ENCODE measurements at places on chromosomes 2 and 18.

DNA sequence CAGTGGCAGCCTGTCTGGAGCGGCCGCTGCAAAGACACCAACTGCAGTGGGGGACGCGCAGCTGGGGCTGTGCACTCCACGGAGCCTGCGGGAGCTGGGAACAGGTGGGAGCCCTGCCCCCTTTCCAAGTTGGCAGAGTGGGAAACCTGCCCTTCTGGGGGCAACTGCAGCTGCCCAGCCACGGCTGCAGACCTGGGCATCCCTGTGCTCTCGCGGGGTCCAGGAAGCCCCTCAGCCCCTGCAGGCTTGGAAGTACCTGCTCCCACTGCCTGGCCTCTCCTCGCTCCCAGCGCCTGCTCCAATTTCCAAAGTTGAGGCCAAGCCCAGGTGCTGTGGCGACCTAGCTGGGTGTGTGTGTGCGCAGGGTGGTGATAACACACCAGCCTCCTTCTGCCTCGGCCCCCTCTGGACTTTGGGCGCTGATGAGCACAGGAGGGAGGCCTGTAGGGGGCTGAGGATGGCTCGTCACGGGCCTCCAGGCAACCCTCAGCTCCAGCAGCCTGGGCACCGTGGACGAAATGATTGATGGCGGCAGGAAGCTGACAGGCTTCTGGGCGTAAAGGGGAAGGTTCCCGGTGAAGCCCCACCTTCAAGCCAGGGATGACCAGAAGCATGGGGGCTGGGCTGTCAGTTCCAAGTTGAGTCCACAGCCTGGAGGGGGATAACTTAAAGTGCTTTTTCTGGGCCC lies 76.9 kb downstream of the PTPN4 start:
- no peak for DNase-seq

DNA sequence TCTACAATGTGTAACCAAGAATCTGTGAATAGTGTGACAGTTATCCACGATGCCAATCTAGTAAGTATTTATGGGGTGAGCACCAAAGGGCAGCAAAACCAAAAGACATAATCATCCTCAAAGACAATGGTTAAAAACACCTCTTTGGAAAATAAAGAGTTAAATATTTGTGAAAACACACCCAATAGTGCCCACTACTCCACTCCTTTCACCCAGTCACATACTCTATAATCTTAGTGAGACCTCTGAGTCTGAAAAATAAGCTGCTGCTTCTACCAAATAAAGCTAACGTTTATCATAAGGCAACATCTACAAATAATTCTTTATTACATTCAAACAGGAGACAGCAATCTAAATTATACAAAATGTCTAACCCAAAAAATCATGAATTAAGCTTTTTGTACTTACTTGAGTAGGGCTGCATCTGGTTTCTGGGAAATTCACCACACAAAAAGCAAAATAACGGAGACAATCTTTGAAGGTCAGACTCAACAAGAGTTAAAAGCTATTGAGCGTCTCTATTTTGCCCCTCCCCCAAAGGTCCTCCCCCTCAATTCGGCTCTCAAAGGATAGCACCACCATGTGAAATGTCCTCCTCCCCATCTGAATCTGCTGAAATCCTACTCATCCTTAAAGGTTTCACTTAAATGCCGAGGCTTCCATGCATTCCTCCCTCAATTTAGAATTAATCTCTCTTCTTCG lies 2.0 kb downstream of the RAPH1 start:
- peak; percentile 55 for DNase-seq

- no peak for DNase-seq
Observed at GRCh38 chr2:168552450-168552856, 96.4 kb downstream of the CERS6 start.

GRCh38 chr18:21525916-21526315 lies 74.6 kb downstream of the ESCO1 start:
- no peak for DNase-seq

DNA sequence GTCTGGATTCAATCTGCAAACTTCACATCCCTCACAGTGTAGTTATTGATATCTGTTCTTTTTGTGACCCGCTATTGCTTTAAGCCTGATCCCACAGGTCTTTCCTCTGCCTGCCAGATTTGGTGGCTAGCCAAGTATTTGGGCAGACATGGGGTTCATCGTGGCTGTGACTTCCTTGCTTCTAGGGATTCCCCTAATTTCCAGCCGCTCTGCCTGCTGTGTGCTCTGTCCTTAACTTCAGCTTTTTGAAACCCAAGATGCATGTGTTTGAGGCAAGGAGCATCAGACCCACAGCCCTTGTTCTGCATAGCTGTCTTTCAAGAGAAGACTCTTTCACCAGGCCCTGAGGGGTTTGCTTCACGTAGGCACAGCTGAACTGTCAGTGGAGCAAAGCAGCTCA lies 54.2 kb downstream of the NCAPH start:
- DNase-seq = no peak

GRCh38 chr18:39558658-39559057 lies 1993.1 kb upstream of the CELF4 start:
- DNase-seq = no peak

GRCh38 chr2:164746713-164747112 lies 94.9 kb downstream of the COBLL1 start:
- DNase-seq = no peak

DNA sequence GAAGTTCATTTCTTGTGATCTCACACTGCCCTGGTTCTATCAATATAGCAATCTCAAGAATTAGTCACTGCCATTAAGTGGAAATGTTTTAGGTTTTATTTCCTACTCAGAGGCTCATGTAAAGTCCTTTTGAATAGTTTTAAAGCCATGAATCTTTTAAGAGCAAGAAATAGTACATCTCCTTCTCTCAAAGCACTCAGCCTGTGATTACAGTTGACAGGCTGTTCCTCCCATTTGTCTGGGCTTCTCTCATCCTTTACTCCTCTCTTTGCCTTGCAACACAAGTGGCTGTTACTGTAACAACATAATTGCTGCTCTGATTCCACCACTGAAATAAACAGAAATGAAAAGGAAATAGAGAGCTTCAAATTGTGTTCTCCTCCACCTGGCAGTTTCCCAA lies 18.4 kb downstream of the GRP start:
- DNase-seq = no peak

- DNase-seq = no peak
Observed at GRCh38 chr2:177964892-177965291, 107.7 kb downstream of the PDE11A start.

DNA sequence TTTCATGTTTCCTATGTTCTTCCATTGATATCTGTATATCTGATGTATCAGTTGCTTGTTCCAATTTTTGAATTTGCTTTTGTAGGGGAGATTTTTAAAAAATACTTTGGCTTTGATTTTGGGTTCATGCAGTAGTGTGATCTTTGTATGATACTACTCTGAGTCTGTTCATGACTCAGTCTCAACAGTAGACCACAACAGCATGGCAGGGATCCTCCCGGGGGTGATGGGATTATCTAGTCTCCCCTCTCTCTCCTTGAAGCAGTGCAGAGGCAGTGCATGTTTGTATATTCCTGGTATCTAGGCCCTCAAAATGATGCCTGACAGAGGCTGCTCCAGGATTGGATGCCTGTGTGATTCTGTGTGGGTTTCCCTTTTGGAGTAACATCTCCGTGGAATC lies 55.3 kb downstream of the G6PC2 start:
- DNase-seq = no peak

GRCh38 chr2:71531522-71532047 lies 78.2 kb downstream of the DYSF start:
- no peak for DNase-seq

DNA sequence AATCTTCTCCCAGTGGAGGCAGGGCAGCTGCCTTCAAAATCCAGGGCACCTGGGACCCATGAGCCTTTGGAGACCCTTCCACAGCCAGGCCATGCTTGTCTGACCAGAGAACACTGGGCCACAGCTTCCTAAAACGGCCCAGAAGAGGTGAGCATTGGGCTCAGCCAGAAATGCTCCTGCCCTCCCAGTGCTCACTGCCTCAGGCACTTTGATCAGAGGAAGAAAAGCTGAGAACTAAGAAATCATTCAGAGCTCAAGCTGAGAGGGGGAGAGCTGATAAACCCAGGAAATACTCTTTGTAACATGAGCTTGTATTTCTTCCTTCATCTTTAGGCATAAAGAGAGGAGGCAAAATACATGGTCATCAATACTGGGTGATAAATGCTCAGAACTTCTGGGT lies 365.5 kb upstream of the KLHL29 start:
- peak; percentile 24 for DNase-seq

DNA sequence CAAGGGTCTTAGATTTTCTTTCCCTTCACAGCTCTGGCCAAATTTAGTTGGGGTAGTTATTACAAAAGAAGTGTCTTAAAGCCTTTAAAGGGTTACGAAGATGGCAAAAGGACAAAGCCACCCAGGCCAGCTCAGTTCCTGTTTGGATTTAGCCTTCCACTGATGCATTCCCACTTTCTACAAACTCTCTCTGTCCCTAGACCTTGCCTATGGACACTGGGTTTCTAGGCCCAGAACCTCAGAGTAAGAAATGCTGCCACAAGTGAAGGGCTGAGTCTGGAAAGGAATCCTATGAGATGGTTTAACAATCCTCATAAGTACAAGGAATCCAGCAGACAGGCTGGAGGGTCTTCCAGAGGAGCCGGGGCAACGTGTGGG lies 13.4 kb downstream of the NFE2L2 start:
- DNase-seq = no peak

- DNase-seq = peak; percentile 56
Observed at GRCh38 chr2:118061135-118061955, 26.9 kb upstream of the INSIG2 start.

GRCh38 chr2:20178249-20178607 lies 46.7 kb downstream of the SDC1 start:
- DNase-seq = no peak

GRCh38 chr2:164560181-164560792 lies 61.0 kb downstream of the GRB14 start:
- peak; percentile 47 for DNase-seq

GRCh38 chr2:187091664-187092063 lies 242.7 kb upstream of the ZSWIM2 start:
- no peak for DNase-seq

GRCh38 chr2:88959480-88960204 lies 268.2 kb downstream of the RPIA start:
- DNase-seq = peak; percentile 27

- no peak for DNase-seq
Observed at GRCh38 chr2:168432100-168432499, 24.0 kb upstream of the CERS6 start.

DNA sequence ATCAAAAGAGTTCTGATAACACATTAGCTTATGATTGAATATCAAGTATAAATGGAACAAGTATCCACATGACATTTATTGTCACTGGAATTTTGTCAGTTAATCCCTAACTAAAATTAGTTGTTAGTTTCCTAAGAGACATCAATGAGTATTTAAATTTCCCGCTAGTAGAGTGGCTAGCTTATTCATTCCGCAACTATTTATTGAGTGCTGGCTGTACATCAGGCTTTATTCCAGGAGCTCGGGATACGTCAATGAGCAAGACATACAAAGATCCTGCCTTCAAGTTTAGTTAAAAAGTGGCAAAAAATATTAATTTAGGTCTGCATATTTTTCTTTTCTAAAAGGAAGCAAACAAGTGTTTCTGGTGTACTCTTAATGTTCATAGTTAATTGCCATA lies 59.3 kb downstream of the PRKRA start:
- no peak for DNase-seq

DNA sequence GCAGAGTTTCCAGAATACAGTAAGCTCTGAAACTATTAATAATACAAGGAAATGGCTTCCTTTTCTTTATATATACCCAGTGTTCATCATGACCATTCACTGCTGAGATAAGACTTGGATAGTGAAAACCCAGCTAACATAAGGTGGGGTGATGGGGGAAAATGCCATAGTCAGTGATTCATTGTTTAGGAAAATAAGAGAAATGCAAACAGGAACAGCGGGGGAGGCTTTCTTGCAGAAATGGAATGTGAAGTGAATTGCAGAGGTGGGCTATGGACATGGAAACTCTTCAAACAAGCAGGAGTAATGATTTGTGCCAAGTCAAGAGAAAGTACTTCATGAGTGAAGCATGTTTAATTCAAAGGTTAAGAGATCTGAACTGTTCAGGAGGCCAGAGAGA lies 519.4 kb downstream of the TDRD15 start:
- DNase-seq = no peak

GRCh38 chr2:234420408-234420807 lies 76.5 kb downstream of the ARL4C start:
- DNase-seq = no peak

- DNase-seq = peak; percentile 83
Observed at GRCh38 chr2:32061973-32062861, 1.1 kb upstream of the SPAST start.

GRCh38 chr2:175111200-175111657 lies 56.8 kb downstream of the ATF2 start:
- peak; percentile 66 for DNase-seq

Data from SK-MEL-5 (cell line).